ENCODE measurements at places on chromosomes 1 and 21. TPM values are rescaled to one million over a fixed set of nuclear protein-coding genes. Genes with fewer than 3 reads are reported as not detected.

UMODL1 gene
- total RNA-seq: under 0.01 TPM

RHD gene
- total RNA-seq: not detected

EBNA1BP2 gene
- 54.4 TPM for total RNA-seq

HSD3B2 gene
- not detected for total RNA-seq

PLCH2 gene
- 0.76 TPM for total RNA-seq

MYCL gene
- total RNA-seq: 0.22 TPM
